ENCODE measurements at places on chromosomes 1 and 21. TPM values are rescaled to one million over a fixed set of nuclear protein-coding genes. Genes with fewer than 3 reads are reported as not detected.

- no peak for DNase-seq
These were observed 94.5 kb downstream of the CD58 start for GRCh38 chr1:116476321-116476720.

CAPN9 gene
- 0.27 TPM for total RNA-seq

FMO2 gene
- total RNA-seq: 59.4 TPM

DNA sequence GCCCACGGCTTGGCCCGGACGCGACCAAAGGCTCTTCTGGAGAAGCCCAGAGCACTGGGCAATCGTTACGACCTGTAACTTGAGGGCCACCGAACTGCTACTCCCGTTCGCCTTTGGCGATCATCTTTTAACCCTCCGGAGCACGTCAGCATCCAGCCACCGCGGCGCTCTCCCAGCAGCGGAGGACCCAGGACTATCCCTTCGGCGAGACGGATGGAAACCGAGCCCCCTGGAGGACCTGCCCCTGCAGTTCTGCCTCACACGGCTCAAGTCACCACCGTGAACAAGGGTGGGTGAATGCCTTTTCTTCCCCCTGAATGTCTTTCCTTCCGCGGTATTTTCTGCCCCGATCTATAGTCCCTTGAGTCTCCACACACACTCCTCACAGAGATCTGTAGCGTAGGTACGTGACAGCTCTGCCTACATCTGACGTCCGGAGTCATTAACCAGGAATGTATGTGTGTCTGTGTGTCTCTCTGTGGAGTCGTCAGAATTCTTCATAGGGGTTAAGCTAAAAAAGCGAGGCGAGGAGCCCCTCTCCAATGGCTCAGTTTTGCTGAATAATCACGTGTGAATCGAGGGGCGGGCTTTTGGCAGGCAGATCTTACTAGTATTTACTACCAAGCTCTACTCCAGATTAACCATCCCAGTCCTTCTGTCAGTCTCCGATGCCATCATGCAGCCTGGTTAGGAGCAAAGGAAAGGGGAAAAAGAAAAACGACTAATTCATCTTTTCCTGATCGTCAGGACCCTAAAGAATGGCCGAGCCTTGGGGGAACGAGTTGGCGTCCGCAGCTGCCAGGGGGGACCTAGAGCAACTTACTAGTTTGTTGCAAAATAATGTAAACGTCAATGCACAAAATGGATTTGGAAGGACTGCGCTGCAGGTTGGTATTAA lies at the start of gene CDKN2C:
TSS of gene CDKN2C (plus strand) at position 635 of the 898 bp plus-strand sequence. CDS start at position 759, 124 bp downstream.
- DNase-seq: peak; percentile 85

KIAA0319L gene
- 67.7 TPM for total RNA-seq

DNA sequence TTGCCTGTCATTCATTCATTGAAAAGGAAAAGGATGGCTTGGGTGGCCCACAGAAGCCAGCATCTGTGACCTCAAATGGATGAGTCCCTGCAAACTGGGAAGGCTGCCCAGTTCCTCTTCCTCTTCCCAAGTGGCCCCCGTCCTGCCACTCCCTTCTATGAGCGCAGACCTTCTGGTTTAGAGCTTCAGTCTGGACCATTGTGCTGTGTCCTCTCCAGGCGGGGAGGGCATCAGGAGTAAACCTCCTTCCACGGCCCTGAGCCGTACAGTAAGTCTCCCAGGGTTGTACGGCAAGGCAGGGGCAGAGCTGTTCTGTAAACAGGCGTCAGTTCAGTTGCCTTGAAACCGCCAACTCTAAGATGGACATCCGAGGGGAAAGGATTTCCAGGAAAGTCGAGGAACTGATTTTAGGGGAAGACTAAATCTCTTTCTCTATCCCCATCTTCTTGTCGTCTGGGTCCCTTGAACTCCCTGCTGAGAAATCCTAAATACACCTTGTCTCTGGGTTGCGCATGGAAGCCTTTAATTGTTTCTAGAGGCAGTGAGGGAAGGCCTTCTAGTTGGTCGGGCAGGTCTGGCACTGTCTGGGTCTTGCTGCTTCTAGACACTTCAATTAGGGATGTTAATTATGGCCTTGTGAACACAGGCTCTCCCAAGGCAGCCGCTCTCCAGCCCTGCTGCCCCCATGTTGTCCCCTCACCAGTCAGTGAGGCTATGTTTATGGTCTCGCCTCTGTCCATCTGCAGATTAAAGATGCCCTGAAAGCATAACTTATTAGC lies 22.1 kb downstream of the SOX13 start:
- DNase-seq: no peak

DNA sequence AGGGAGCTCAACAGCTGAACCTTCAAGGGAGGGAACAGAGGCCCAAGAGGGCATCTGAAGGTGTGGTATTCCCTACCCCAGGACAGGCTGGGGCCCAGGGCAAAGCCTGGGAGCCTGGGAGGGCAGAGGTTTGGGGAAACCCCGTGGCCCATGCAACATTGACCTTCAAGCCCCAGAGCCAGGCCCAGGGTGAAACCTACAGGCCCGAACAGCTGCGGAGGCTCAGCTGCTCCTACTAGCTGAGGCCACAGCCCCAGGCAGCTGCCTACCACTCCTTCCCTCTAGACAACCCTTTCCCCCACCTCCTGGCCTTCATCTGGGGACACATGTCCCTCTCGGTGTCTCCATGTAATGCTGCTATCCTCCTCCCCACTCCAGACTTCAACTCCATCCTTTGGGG lies 3.2 kb downstream of the LAD1 start:
- no peak for DNase-seq

DNA sequence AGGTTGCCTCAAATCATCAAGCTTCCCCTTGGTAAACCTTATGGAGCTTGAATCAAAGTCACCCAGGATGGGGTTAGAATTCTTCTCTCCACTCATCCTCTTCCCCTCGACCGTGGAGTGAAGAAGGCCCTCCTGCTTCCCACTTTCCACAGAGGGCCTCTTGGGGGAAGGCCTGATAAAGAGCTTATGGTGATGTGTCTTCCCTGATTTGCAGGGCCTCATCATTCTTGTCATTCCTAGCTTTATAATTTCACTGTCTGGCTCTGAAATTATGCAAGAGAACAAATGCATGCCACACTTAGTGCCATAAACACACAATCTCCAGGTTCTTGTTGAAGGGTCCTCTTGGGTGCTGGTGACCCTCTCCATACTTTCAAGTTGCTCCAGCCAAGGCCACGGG lies 101.2 kb downstream of the HMGB4 start:
- DNase-seq: no peak

DNA sequence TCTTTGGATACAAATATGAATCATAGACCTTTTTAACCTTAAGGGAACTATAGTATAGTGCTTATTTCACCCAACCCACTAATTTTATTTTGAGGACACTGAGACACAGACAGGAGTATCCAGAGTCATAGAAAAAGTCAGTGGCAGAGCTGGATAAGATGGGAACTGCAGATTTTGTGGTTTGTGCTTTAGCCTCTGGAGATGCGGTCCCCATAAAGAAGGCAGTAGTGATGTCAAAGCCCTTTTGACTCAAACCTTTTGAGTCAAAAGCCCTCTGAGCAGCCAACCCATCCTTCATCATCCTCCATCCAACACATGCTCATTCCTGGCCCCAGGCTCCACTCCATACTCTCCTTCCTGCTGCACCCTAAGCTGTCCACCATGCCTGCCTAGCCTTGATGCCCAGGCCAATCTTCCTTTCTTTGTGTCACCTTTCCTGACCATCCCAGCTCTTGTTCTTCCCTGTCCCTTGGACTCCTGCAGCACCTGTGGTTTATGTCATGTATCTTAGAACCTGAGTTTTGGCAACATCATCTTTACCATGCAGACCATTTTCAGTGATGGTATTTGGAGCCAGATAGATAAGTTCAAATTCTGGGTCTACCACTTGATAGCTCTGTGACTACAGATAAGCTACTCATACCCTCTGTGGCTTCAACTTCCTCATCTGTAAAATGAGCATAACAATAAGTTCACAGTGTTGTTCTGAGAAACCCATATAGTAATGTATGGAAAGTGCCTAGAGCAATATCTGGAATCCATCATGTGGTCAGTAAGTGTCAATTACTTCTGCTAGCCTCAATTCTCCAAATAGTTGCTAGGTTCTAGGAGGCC lies 20.1 kb downstream of the SLAMF1 start:
- DNase-seq: no peak

DNA sequence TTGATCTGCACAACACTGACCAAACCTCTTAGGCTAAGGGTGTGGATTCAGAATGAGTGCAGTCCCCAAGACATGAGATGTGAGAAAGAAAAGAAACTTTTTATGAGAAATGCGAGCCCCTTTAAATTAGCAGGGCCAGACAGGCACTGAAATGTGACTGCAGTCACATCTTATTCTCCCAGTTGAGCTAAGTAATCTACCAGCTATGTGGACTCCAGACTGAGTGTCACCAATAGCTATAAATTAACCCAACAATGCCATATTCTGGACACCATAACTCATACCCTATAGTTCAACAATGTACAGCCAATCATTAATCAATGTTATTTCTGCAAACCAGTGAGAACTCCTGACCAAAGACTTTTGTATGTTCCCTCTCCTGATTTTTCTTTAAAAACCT lies 153.2 kb downstream of the COQ8A start:
- DNase-seq: no peak

- DNase-seq: no peak
These were observed 1.4 kb upstream of the RGS2 start for GRCh38 chr1:192807211-192808162.

- no peak for DNase-seq
These were observed 35.5 kb downstream of the SCAF4 start for GRCh38 chr21:31696424-31696823.

RGS2 gene
- 19.4 TPM for total RNA-seq

GRCh38 chr1:233675893-233676292 lies 62.0 kb downstream of the KCNK1 start:
- no peak for DNase-seq

DMRTA2 gene
- total RNA-seq: not detected
